ENCODE measurements at places on chromosomes 3 and 15. TPM values are rescaled to one million over a fixed set of nuclear protein-coding genes. Genes with fewer than 3 reads are reported as not detected.

The ATRIP gene
- total RNA-seq = 10.2 TPM

The SLC28A1 gene
- not detected for total RNA-seq

- DNase-seq = no peak
Measured at GRCh38 chr3:59644479-59645402, 594.9 kb upstream of the CFAP20DC start.

- no peak for DNase-seq
Measured at GRCh38 chr3:135172191-135172869, 377.3 kb downstream of the EPHB1 start.

The CMTM6 gene
- 69.3 TPM for total RNA-seq

DNA sequence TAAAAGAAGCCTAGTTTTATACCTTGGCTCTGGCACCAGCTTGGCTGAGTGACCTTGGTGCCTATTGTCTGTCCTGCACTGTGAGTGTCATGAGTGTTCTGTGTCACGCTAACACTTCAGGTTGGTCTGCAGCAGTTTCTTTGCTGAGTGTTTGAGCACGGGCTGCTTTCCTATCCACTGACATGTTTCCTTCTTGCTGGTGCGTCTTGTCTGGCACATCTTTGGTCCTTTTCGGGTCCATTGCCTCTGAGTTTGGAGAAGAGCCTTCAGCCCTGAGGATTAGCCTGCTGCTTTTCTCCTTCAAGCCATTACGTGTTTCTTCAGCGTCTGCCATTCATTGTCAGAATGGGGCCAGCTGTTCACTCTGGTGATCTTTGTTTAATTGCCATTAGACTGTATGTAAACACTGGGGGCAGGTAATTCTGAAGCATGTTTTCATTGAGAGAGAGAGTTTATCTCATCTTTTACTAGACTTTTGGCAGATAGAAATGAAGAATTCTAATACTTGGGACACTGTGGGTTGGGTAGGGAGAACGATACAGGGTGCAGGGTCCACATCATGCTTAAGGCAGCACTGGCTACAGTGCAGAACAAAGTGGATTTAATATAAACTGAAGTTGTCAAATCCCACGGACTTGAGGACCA lies 55.5 kb downstream of the LRRC28 start:
- no peak for DNase-seq

DNA sequence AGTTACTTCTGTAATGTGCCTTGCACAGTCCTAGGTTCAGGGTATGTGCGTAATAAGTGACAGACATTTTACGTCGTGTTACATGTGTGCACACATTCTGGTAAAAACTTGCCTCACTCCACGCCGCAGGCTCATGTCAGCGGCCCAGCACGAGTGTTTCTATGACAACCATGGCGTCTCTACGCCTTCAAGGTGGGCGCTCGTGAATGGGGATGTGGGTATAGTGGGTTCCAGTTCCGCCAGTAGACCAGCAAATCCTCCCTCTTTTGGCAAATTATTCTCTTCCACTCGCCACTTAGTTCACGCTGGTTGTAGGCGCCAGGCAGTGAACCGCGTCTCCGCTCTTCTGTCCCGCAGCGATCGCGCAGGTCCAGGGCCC lies 40.3 kb downstream of the CHST14 start:
- DNase-seq = no peak

- peak; percentile 89 for DNase-seq
Measured at GRCh38 chr15:57541805-57542504, 49.7 kb upstream of the MYZAP start.

GRCh38 chr3:182909318-182910040 lies 70.9 kb downstream of the DCUN1D1 start:
- no peak for DNase-seq

DNA sequence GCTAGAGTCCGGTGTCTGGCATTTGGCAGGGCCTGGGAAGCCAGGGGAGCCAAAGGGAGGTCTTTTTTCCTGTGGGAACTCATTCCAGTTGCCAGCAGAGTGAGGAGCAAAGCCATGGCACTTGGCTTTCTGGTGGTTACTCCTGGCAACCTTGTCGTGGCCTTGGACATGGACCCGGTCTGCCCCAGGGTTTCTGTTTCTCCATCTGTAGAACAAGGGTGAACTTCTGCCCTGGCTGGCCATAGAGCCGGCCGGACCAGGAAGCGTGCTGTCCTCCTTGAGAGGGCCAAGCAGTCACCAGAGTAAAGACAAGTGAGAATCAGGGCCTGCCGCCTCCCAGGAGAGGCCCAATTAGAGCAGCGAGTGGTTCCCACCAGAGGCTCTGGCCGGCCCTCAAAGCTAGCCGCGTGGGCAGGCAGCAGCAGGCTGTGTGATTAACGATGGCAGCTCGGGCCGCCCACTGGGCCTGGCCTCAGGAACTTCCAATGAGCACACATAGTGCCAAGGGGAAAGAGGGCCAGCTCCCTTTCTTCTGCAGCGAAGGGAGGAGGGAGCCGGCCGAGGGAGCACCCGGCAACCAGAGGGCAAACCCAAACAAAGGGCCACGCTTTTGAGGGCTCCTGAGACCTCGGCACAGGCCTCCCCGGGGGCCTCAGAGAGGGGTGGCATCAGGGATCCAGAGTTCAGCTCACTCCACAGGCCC lies 29.1 kb upstream of the ELP6 start:
- DNase-seq = no peak

- DNase-seq = no peak
Measured at GRCh38 chr3:169542331-169542751, 121.2 kb downstream of the MECOM start.

DNA sequence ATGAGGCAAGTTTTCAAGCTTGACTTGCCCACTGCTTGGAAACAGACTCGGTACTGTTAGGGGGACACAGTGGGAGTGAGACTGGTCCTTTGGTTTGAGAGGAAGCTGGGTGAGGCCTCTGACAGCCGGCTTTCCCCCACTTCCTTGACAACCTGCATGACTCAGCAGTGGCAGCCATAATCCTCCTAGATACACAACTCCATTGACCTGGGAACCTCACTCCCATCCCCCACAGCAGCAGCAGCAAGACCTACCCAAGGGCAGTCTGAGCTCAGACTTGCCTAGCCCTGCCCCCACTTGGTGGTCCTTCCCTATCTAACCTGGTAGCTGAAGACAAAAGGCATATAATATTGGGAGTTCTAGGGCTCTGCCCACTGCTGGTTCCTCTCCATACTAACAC lies 1043.5 kb upstream of the ALCAM start:
- DNase-seq = no peak

DNA sequence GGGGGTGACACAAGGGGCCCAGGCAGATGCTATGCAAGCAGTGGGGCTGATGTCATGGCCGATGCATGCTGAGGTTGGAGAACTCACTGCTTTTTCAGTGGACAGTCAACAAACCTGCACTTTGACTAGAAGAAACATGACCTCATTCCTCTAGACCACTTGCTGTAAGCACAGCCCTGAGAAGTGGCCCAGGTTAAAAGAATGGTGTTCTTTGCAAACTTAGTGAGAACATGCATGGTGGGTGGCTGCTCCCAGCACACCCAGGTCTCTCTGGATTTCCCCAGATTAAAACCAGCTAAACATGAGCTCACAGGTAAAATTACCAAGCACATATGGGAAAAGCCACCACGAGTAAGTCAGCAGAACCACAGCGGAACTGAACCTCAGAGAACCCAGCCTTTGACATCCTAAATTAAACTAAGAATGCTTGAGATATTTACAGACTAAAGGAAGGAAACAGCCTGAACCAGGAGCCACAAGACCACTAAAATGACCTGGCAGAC lies 15.5 kb downstream of the DLEC1 start:
- DNase-seq = no peak

DNA sequence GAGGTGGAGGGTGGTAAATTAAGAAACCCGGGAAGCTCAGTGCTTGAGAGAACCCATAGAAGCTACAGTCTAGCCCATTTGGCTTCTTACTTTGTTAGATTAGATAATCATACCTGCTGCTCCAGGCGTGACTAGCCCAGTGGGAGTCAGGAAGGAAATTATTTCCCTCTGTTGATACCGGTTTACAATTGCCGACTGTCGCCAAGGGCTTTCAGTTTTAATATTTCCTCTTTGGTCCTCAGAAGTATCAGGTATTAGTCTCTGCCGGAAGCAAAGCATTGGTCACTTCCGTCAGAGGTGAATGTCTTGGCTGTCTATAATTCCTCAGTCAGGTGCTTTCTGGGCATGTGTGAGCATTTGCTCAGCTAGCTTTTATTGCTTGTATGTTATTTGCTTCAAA lies 75.2 kb downstream of the LPP start:
- DNase-seq = no peak
